ENCODE measurements at places on chromosomes 11 and 22. TPM values are rescaled to one million over a fixed set of nuclear protein-coding genes. Genes with fewer than 3 reads are reported as not detected.

SPDYC gene
- not detected for total RNA-seq

GRCh38 chr11:123413636-123414035, 16.4 kb upstream of the GRAMD1B start:
- no peak for DNase-seq
- no peaks in the 10 kb centered on the region for H3K36me3 ChIP-seq
- H3K27me3 ChIP-seq = no peaks in the 10 kb centered on the region
- H3K4me1 ChIP-seq = peaks cover 4% of the 10 kb centered on the region

DNA sequence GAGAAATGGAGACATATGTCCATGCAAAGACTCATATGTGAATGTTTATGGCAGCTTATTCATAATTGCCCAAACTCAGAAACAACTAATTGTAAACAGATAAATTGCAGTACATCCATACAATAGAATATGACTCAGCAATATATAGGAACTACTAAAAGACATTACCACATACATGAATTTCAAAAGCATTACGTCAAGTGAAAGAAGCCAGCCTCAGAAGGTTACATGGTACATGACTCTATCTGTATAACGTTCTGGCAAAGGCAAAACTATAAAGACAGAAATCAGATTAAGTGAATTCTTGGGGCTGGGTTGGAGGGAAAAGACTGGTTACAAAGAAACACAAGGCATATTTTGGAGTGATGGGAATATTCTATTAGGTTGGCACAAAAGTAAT, 7.2 kb downstream of the KCTD21 start:
- DNase-seq = no peak
- H3K4me3 ChIP-seq = no peak overlapping the region
- peaks cover 11% of the 10 kb centered on the region for H3K4me1 ChIP-seq
- no peak overlapping the region for H3K27ac ChIP-seq

- DNase-seq = no peak
- H3K4me1 ChIP-seq = peaks cover 47% of the 10 kb centered on the region
- peaks cover 48% of the 10 kb centered on the region for H3K36me3 ChIP-seq
- peak overlapping the region; percentile 85 for H3K4me3 ChIP-seq
- H3K27me3 ChIP-seq = no peaks in the 10 kb centered on the region
Measured at GRCh38 chr11:33733980-33734379, 2.2 kb downstream of the CD59 start.

- peaks cover 20% of the 10 kb centered on the region for H3K4me1 ChIP-seq
- no peak for DNase-seq
- peak overlapping the region; percentile 60 for H3K27ac ChIP-seq
- no peaks in the 10 kb centered on the region for H3K36me3 ChIP-seq
Measured at GRCh38 chr11:116911976-116912734, 74.7 kb upstream of the APOA1 start.

KDM4E gene
- not detected for total RNA-seq

SHANK2 gene
- 33.2 TPM for total RNA-seq

GRCh38 chr11:57315491-57315890, 9.3 kb downstream of the TNKS1BP1 start:
- peaks cover 46% of the 10 kb centered on the region for H3K36me3 ChIP-seq
- H3K4me3 ChIP-seq = no peak overlapping the region
- H3K27ac ChIP-seq = no peak overlapping the region
- no peak for DNase-seq
- H3K27me3 ChIP-seq = no peaks in the 10 kb centered on the region
- peaks cover 16% of the 10 kb centered on the region for H3K4me1 ChIP-seq

- no peaks in the 10 kb centered on the region for H3K4me1 ChIP-seq
- no peak for DNase-seq
- no peak overlapping the region for H3K27ac ChIP-seq
- H3K36me3 ChIP-seq = no peaks in the 10 kb centered on the region
Measured at GRCh38 chr11:45414088-45414487, 127.9 kb upstream of the SYT13 start.

DNA sequence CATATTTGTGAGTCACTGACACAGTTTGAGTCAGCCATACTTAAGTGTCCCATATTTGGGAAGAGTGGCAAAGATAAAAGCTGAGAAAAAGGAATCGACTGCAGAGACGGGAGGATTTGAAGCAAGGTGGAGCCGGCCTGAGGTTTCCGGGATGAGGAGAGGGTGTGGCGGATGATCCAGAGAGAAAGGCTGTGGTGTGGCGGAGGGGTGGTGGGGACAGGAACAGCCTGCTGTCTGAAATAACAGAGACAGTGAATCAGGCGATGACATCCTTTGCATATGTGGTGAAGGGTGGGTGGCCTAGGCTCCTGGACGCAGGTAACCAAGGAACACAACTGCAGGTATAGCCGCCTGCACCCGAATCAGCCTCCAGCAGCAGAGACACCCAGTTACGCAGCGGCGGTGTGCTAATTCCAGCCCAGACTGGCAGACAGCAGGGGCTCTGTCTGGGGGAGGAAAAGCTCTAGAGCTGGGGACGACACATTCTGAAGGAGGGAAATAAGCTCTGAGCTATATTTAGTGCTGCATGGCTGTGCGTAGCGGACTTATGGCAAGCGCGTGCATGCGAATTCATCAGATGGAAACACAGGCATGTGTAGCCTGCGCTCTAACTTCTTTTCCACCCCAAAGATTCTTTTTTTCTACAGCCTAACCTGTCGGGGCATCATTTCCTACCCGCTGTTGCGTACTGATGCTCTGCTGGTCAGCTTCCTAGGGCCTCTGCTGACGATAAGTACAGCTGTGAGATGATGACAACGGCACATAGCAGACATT, 62.7 kb upstream of the BARX2 start:
- peaks cover 28% of the 10 kb centered on the region for H3K4me1 ChIP-seq
- no peak for DNase-seq
- no peak overlapping the region for H3K4me3 ChIP-seq

TESMIN gene
- 30.2 TPM for total RNA-seq

CTSF gene
- 9.4 TPM for total RNA-seq

GRCh38 chr11:45362636-45363035, 76.5 kb upstream of the SYT13 start:
- H3K27ac ChIP-seq = no peak overlapping the region
- DNase-seq = no peak
- H3K36me3 ChIP-seq = no peaks in the 10 kb centered on the region
- no peak overlapping the region for H3K4me3 ChIP-seq
- H3K4me1 ChIP-seq = no peaks in the 10 kb centered on the region
- peaks cover 86% of the 10 kb centered on the region for H3K27me3 ChIP-seq

INTS4 gene
- total RNA-seq = 50.8 TPM

GRCh38 chr11:30583476-30584280, 2.5 kb downstream of the MPPED2 start:
- H3K4me1 ChIP-seq = no peaks in the 10 kb centered on the region
- H3K4me3 ChIP-seq = no peak overlapping the region
- DNase-seq = no peak
- no peaks in the 10 kb centered on the region for H3K36me3 ChIP-seq
- peaks cover 54% of the 10 kb centered on the region for H3K27me3 ChIP-seq
- no peak overlapping the region for H3K27ac ChIP-seq
